Mesenteric fat pad (tissue), 1 donor: ENCODE measurements at places on chromosomes 12 and 14. TPM values are rescaled to one million over a fixed set of nuclear protein-coding genes. Genes with fewer than 3 reads are reported as not detected.

DNA sequence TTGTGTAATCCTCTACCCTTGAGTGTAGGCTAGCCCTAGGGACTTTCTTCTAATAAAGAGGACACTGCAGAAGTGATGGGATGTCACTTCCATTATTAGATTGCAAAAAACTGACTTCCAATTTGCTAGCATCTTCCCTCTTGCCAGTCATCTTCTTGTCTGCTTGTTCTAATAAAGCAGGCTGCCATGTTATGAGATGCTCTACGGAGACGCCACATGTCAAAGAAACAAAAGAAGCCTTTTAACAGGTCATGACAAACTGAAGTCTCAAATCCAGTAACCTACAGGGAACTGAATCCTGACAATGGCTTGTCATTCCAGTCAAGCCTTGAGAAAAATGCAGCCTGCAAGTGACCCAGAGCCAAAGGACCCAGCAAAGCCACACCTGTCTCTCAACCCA is 76.0 kb downstream of the CEP128 start:
- no peak for DNase-seq

DNA sequence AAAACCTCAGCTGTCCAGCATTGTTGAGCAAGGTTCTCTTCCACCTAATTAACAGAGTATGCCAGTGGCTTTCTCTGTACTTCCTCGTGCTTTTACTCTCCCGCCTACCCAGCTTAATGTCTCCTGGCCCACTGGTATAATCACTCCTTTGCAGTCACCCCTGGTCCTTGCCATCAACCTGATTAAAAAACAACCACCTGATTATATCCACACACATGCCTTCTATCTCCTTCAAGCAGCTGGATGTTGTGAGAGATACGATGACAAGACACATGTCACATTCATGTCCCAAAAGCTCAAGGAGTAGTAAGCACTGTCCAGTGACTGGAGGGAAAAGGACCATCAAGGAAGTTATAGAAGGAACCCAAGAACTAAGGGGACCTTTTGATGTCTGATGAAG is 241.3 kb upstream of the GRIP1 start:
- no peak for DNase-seq

DNA sequence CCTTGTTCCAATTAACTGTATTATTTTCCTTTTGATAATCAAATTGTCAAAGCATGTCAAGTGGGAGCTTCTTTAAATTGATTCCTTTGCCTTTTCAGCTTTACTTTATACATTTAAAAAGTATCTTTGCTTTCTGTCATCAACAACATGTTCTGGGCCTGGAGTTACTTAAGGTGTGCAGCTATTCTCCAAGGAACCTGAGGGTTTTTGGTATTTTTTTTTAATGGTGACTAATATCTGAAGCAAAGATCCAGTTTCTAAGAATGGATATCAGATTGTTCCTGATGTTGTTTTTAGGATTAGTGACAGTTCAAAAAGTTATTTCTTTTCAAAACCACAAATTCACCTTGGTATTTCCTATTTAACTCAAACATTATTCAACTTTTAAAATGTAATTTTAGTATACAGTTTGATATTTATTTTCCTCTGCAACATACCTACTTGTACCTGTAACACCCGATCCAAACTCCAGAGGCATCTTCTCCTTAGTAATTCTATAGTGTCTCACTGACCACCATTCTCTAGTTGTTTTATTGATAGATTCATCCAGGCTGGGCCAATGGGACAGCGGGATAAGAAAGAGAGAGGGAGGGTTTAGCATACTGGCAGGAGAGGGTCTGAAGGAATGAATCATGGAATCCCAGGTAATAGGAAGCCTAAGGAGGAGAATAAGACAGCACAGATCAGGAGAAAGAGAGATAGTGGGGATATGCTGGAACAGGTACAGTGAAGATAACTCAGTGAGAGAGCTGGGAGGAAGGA is 3.1 kb downstream of the CBLN3 start:
- no peak for DNase-seq

DNA sequence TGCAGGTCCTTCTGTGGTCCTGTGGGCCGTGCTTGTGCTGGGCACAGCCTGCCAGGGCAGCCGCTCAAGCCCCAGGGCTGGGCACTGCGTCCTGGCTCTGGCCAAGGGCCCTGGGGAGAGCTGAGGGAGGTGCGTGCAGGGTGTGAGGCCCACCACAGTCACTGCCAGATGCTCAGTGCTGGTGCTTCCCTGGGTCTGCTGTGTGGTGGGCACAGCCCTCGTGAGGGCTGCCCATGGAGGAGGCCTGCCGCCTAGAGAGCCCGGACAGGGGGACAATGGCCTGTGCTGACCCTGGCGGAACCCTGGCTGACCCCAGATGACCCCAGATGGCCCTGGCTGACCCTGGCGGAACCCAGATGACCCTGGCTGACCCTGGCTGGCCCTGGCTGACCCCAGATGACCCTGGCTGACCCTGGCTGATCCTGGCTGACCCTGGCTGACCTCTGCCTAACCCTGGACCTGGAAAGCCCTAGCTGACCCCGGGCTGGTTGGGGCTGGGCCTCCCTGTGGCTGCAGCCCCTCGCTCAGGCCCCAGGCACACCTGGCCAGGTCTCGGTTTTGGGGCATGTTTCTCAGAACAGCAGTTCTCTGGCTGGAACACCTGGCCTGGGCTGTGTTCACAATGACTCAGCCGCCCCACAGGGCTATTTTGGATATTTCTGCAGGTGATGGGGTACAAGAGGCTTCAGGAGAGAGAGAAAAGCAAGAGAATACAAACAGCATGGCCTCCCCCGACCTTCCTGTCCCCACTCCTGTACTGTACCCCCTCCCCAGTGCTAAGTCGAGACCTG is 55.4 kb downstream of the TMEM121 start:
- peak; percentile 65 for DNase-seq

Gene OAS1
- total RNA-seq, result 53.4 TPM

GRCh38 chr14:89641495-89642175 is 224.6 kb upstream of the FOXN3 start:
- DNase-seq, result no peak

Gene TAS2R46
- total RNA-seq, result 1.8 TPM

GRCh38 chr12:57517187-57517586 is 3.1 kb downstream of the DDIT3 start:
- DNase-seq, result no peak

Gene IL31
- total RNA-seq, result not detected

DNA sequence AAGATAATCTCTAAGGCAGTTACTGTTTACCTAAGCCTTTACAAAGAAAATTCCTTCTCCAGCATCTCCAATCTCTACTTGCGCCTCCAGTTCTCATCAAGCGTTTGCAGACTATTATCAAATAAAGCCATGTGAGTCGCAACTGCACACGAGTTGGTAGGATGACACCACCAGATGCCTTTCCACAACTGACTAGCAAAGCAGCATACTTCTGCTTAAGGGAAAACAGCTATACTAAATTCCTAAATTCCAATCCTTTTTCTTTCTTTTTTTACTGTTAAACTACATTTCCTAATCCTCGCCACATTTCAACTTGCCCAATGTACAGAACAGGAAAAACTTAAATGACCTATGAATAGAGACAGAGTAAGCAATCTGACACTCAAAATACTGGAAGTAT is 166.7 kb downstream of the ITPR2 start:
- DNase-seq, result no peak

Gene TSPAN19
- total RNA-seq, result not detected

GRCh38 chr14:75307700-75308379 is 29.2 kb downstream of the FOS start:
- peak; percentile 91 for DNase-seq

Gene MMP14
- total RNA-seq, result 273 TPM

Gene LMO3
- total RNA-seq, result 61.2 TPM

GRCh38 chr14:62076825-62077605 is 314.8 kb downstream of the SNAPC1 start:
- no peak for DNase-seq

Gene SHMT2
- 62.3 TPM for total RNA-seq

GRCh38 chr12:41101806-41102205 is 86.3 kb upstream of the PDZRN4 start:
- no peak for DNase-seq

DNA sequence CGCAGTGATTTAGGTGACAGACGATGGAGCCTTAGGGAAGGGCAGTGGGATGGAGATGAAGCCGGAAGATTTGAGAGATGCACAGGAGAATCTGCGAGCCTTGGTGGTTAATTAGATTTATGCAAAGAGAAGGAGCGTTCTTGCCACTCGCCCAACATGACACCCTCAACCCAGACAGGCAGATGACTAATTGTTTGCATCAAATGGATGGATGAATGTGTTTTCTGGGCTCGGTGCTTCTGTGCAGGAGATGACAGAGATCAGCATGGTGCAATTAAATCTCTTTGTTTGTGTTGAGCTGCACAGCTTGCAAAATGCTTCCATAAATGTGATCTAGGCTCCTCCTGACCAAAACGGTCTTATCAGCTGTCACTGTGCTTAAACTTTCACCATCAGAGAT is 202.3 kb upstream of the PRMT8 start:
- DNase-seq, result no peak

- peak; percentile 87 for DNase-seq
These were observed 31.9 kb downstream of the JAG2 start for GRCh38 chr14:105136401-105137322.

GRCh38 chr12:575948-576614 is 87.2 kb downstream of the NINJ2 start:
- peak; percentile 95 for DNase-seq

- no peak for DNase-seq
These were observed 872 bp downstream of the FAM177A1 start for GRCh38 chr14:35046751-35047536.

GRCh38 chr14:23008831-23009230 is 1.1 kb downstream of the C14orf93 start:
- DNase-seq, result no peak

- no peak for DNase-seq
These were observed 1.1 kb upstream of the TRAF3 start for GRCh38 chr14:102775855-102776760.

DNA sequence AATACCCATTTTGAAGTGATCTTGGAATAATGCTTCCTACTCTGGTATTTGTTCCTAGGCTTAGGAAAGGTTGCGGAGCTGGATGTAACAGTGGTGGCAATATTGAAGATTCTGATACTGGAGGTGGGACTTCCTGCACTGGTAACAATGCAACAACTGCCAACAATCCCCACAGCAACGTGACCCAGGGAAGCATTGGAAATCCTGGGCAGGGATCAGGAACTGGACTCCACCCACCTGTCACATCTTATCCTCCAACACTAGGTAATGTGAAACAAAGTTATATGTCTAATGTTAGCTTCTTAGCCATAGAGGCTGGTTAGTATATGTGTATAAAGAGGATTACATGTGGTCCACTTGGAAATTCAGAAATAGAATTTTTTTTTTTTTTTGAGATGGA is 197.9 kb downstream of the PCNX1 start:
- DNase-seq, result no peak

GRCh38 chr14:90720336-90720735 is 95.9 kb downstream of the TTC7B start:
- DNase-seq, result no peak

- no peak for DNase-seq
These were observed 168.3 kb downstream of the NEDD1 start for GRCh38 chr12:97075161-97075933.

- DNase-seq, result no peak
These were observed 137.4 kb upstream of the NTF3 start for GRCh38 chr12:5294274-5295070.

DNA sequence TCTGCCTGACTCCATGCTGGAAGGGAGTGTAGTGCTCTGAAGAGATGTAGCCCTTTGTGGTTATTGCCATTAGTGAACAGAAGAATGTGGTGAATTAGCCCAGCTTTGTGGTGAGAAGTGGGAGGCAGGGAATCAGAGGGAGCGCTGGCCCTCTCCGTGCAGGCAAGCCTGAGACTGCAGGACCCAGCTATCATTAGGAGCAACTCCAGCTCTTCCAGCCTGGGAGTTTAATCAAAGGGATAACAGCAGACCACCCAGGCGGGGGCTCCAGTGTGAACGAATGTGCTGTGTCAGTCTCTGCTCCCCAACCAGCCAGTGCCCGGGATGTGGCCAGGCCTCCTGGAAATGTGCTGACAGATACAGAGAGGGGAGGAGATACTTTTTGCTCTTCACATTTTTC is 142.7 kb downstream of the TTLL5 start:
- DNase-seq, result no peak

Gene SCNN1A
- total RNA-seq, result 3.3 TPM

Gene ADCY4
- total RNA-seq, result 59.6 TPM

DNA sequence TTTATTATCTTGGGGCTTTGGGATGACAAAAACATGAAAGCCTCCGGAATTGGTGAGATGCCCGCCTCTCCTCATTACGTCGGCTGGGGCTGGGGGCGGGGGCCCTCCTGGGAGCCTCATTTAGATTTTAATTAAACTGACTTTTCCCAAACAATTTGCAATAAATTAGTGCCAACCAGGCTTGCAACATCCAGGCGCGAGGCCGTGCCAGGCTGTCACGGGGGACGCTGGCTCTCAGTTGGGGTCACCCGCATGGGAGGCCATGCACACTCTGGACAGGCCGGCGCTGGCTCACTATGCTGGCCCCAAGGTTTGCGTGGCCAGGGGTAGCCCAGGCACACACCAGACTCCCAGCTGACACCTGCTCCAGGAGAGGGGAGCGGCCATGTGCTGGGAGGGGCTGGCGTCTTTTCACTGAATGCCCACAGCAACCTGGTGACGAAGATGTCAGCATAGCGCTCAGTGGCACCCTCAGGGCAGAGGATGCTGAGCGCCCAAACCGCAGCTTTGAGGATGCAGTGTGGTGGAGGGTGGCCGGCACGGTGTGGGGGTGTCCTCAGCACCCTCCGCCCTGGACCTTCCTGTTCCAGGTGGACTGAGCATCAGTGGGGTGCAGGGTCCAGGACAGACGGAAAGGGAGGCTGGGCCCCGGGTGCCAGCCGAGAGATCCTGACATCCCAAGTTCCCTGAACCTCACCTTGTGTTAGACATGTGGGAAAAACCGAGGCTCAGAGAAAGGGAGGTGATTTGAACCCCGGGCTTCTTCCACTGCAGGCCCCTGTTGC is 190.8 kb upstream of the C14orf180 start:
- DNase-seq, result peak; percentile 85

Gene KRT79
- 2.4 TPM for total RNA-seq

GRCh38 chr14:89303456-89304435 is 113.3 kb downstream of the FOXN3 start:
- peak; percentile 59 for DNase-seq

DNA sequence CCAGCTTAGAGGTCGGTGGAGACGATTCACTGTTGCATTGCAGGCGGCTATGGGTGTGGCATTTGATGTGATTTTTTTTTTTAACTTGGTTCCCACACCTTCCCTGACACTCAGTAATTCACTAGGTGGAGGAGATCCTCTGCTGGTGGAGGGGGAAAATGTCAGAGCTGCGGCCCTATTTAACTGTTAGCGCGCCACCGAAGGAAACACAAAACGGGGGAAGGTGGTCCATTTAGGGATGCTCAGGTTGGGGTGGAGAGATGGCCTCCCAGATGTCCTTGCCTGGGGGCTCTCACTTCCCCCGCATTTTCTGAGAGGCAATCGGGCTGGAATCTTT is 4.3 kb upstream of the HOXC12 start:
- DNase-seq, result no peak

GRCh38 chr14:68976160-68977067 is 2.7 kb downstream of the ACTN1 start:
- no peak for DNase-seq

- DNase-seq, result no peak
These were observed 213.5 kb upstream of the SLC38A2 start for GRCh38 chr12:46585854-46586621.

- no peak for DNase-seq
These were observed 104.0 kb upstream of the BCAT1 start for GRCh38 chr12:25052914-25053211.

- DNase-seq, result no peak
These were observed 8.4 kb downstream of the DEGS2 start for GRCh38 chr14:100150932-100151587.

- no peak for DNase-seq
These were observed 10.0 kb upstream of the PPP4R3A start for GRCh38 chr14:91520138-91520537.

- DNase-seq, result peak; percentile 26
These were observed 8.6 kb downstream of the NACA start for GRCh38 chr12:56716458-56716857.
